ENCODE measurements at places on chromosomes 5 and 9.

- DNase-seq: no peak
Observed at GRCh38 chr9:128729766-128730517, 6.0 kb upstream of the ZDHHC12 start.

DNA sequence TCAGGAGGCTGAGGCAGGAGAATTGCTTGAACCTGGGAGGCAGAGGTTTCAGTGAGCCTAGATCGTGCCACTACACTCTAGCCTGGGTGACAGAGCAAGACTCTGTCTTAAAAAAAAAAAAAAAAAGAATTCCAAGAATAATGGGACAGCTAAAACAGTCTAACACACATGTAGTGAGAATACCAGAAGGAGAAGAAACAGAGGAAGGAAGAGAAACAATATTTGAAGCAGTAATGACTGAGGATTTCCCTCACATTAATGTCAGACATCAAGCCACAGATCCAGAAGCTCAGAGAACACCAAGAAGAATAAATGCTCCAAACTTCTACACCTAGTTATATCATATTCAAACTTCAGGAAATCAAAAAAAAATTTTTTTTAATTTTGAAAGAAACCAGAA is 47.1 kb upstream of the EFNA5 start:
- DNase-seq: no peak

- DNase-seq: no peak
Observed at GRCh38 chr9:128921881-128922763, 1.3 kb downstream of the PHYHD1 start.

DNA sequence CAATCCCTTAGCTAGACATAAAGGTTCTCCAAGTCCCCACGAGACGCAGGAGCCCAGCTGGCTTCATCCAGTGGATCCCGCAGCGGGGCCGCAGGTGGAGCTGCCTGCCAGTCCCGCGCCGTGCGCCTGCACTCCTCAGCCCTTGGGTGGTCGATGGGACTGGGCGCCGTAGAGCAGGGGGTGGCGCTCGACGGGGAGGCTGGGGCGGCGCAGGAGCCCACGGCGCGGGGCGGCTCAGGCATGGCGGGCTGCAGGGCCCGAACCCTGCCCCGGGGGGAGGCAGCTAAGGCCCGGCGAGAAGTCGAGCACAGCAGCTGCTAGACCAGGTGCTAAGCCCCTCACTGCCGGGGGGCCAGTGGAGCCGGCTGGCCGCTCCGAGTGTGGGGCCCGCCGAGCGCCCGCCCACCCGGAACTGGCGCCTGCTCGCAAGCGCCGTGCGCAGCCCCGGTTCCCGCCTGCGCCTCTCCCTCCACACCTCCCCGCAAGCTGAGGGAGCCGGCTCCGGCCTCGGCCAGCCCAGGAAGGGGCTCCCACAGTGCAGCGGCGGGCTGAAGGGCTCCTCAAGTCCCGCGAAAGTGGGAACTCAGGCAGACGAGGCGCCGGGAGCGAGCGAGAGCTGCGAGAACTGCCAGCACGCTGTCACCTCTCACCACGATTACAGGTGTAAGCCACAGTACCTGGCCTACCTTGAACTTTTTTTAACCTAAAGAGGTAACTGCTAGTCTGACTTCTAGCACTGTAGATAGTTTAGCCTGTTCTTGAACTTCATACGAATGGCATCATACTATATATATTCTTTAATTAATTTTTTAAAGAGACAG is 35.5 kb downstream of the PTGS1 start:
- DNase-seq: no peak

DNA sequence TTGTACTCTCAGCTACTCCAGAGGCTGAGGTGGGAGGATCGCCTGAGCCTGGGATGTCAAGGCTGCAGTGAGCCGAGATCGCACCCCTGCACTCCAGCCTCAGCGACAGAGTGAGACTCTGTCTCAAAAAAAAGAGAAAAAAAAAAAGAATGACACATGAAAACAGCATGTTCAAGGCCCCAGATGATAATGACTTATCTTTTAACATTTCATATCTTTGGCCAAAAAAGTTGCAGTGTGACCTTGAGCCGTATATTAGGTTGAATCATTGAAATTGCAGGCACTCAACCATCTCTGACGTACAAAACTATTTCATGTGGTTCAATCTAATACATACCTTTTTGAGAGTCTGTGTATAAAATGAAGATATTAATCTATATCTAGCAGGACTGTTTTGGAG is 79.1 kb upstream of the CPEB4 start:
- no peak for DNase-seq

DNA sequence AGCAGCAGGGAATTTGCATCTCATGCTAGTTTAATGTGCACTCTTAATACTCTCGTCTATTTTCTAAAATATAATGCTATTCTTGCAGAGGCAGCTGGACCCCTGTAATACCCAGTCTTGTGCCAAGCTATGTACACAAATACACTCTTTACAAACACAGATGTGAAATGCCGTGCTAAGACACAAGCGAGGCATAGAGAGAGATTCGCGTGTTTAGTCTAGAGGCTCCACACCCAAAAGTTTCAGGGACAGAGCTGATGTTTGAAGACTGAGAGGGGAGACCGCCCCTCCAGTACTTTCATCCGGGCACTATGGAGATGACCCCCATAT is 1.2 kb downstream of the DPYSL3 start:
- no peak for DNase-seq

All from effector memory CD4-positive, alpha-beta T cell (primary cell).